Activated CD4-positive, alpha-beta T cell treated with anti-CD3 and anti-CD28 coated beads, Interleukin-2, amount 10 ng/mL, durations not matched to agents 7 days and 5 days (primary cell): ENCODE measurements at places on chromosomes 6 and 20.

GRCh38 chr6:70956191-70956450 is 739 bp downstream of the B3GAT2 start:
- DNase-seq = no peak

DNA sequence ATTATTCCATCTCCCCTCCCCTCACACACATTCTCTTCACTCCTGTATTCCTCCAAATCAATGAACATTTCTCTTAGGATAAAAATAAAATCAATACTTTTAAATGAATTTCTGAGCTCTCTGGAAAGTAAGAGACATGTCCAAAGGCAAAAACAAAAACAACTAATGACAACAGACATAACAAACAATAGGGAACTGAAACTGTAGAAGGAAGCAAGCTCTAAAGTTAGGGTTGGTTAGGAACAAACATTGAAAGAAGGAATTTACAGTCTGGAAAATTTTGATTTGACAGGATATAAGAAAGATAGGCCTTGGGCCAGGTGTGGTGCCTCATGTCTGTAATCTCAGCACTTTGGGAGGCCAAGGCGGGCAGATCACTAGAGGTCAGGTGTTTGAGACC is 17.5 kb upstream of the MYCT1 start:
- no peak for DNase-seq

GRCh38 chr20:3275966-3276679 is 37.1 kb upstream of the SLC4A11 start:
- no peak for DNase-seq

GRCh38 chr20:20427227-20427864 is 59.4 kb downstream of the INSM1 start:
- no peak for DNase-seq

- DNase-seq = no peak
Observed at GRCh38 chr6:108622641-108623298, 62.1 kb downstream of the FOXO3 start.
